ENCODE measurements at places on chromosomes 4 and X.

DNA sequence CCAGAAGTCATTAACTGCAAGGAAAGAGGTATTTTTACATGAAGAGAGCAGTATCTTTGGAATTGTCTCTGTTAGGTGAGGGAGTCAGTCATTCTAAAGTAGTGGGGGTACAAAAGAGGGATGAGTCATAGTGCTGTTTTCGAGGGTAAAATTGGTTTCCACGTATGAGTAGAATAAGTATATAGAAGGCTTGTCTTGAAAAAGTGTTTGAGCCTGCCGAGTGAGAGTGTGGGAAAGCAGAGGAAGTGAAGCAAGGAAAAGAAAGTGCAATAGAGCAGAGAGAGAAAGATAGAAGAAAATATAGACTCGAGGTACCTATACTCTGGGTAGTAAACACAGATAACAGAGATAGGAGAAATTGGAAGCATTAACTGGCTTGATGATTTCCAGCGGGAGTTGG lies 696.4 kb downstream of the DMD start:
- no peak for DNase-seq

- no peak for DNase-seq
These were observed 743 bp downstream of the NKAP start for GRCh38 chrX:119942831-119943184.

GRCh38 chr4:3337357-3337732 lies 44.5 kb downstream of the RGS12 start:
- DNase-seq, result no peak

GRCh38 chr4:84683064-84683850 lies 100.3 kb downstream of the CDS1 start:
- no peak for DNase-seq

GRCh38 chr4:117378942-117379341 lies 293.6 kb upstream of the TRAM1L1 start:
- DNase-seq, result no peak

GRCh38 chrX:129566073-129566472 lies 26.0 kb downstream of the OCRL start:
- no peak for DNase-seq

GRCh38 chr4:123477711-123478209 lies 81.2 kb downstream of the SPRY1 start:
- peak; percentile 32 for DNase-seq

DNA sequence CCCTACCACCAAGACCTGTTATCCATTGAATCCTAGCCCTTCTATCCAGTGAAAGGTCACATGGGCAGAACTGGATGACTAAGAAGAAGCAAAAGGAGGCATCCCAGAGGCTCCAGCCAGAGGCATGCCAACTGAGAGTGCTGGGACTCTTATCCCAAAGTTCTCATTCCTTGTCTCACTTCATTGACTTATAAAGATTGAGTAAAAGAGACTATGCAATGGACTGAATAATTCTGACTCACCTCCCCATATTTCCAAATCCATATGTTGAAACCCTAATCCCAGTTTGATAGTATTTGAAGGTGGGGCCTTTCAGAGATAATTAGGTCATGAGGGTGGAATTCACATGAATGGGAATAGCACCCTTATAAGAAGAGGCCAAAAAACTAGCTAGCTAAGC lies 131.4 kb downstream of the COL25A1 start:
- DNase-seq, result no peak

DNA sequence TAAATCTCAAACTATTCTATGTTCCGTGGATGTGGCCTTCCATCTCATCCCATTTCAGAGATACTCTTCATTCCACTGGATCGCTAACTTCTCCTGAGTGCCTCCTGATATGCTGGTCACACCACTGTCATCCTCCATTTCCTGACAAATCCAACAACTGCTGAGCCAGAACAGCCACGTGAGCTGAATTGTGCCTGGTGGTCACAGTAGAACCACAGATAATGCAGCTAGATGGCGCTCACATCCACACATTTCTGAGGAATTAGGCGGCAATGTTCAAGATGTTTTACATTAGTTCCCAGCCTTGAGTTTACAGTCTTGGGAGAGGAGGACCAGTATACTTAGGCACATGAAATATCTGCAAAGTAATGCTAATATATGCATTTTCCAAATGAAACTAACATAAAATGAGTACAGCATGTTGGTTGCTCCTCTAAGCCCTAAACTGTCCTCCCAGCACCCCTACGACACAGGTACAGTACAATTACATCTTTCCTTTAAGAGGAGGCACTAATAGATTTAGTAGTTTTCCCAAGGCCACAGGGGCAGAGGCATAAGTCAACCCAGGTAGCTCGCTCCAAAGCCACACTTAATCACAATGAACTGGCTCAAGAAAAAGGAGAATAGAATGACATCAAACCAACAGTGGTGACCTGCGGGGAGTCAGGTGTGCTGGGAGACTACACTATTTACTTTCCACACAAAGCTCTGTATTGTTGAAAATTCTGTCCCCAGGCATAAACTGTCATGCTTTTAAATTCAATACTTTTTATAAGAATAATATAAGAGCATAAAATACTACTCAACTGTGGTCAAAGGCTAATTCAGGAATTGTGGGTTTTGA lies 134.2 kb downstream of the CHIC2 start:
- DNase-seq, result peak; percentile 3

DNA sequence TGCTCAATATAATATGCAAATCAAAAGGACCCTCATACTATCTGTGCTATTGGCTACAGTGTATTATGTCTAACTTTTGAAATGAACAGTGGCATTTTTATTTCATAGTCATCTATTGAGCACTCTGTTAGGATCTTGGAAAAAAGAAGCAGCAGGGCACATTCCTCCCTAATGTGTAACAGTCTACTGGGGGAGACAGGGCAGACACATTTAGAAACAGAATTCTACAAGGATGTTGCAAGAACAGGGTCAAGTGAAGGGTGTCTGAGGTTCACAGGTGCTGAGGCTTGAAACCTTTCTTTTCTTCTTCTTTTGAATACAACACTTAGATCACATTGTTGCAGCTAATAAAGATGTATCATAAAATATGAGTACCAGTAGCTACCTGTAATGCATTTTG lies 129.7 kb upstream of the SLC4A4 start:
- no peak for DNase-seq

DNA sequence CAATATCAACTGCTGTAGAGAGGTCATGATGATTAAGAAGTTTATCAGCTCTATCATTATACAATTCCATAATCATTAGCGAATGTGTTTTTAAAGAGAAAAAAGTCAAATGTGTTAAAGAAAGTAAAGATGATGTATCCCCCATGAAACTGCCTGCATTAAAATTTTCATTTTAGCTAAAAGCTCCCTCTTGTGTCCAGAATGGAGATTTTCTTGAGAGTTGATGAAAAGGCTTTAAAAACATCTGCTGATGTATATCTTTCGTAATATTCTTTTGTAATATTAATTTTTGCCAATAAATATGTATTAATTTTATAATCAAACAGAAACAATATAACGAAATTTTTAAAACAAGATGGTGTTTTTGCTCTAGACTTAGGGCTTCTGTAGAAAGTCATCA lies 52.1 kb upstream of the LHFPL1 start:
- no peak for DNase-seq

All from effector memory CD4-positive, alpha-beta T cell (primary cell).